ENCODE measurements at places on chromosomes 5 and 9.
A peak's percentile ranks its signal among the peaks of the same experiment; 100 is the strongest.

DNA sequence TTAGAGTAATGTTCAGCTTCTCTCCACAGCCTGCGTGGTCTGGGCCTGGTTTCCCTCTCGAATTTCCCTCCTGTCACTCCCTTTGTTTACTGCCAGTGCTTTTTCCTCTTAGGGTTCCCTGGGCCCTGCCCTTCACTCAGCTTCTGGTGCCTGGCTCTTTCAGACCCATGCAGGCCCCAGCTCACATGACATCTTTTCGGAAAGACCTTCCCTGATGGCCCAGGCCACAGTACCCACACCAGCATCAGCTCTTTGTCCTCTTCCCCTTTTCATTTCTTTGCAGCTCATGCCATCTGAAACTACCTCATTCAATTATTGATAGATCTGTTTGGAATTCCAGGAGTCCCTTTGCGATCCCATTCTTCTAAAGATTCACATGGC lies 68.1 kb upstream of the ABL1 start:
- no peak for DNase-seq

GRCh38 chr5:153470736-153471135 lies 19.7 kb upstream of the GRIA1 start:
- DNase-seq: peak; percentile 44

- DNase-seq: no peak
Measured at GRCh38 chr5:11611011-11611410, 293.2 kb downstream of the CTNND2 start.

- no peak for DNase-seq
Measured at GRCh38 chr5:143061161-143061945, 291.2 kb downstream of the ARHGAP26 start.

DNA sequence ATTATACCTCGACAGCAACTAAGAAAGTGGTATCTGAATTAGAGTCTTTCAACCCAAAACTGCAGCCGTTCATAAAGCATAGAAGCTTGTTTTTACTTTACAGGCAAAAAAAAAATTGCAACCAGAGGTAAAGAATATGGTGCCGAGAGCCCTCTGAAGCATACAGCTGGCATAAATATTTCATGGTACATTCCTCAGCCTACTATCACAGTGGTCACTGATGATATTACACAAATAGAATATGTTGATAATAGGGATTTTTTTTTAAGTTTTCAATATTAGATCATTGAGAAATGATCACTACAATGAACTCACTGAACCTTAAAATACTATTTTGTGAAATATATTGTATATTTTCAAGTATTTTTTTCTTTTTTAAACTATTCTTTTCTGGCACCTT lies 6.2 kb upstream of the SMC2 start:
- no peak for DNase-seq

DNA sequence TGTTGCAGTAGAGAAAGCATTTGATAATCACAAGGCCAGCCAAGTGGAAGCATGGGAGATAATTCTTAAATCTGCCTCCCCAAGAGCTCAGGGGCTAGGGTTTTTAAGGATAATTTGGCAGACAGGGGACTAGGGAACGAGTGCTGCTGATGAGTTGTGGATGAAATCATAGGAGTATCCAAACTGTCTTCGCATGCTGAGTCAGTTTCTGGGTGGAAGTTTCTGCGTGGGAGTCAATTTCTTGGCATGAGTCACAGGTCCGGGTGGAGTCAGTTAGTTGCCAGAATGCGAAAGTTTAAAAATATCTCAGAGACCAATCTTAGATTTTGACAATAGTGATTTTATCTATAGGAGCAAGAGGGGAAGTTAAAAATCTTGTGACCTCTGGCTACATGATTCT lies 112.6 kb downstream of the TMC1 start:
- DNase-seq: no peak

DNA sequence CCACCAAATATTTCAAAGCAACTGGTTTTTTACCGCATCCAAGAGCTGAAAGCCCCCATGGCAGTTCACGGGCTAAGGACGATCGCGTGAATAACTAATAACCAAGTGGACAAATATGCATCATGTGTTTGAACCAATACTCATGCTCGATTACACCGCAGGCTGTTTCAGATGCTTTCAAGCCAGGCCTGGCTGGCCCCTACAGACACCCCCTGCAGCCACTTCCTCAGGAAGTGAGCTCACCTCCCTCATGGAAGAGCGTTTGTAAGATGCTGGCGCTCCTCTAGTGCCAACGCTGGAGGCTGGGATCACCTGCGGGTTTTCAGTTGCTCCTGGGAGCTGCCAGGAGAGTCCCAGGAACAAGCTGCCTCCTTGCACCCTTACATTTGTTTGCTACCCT lies 53.9 kb upstream of the PTCH1 start:
- peak; percentile 89 for DNase-seq

DNA sequence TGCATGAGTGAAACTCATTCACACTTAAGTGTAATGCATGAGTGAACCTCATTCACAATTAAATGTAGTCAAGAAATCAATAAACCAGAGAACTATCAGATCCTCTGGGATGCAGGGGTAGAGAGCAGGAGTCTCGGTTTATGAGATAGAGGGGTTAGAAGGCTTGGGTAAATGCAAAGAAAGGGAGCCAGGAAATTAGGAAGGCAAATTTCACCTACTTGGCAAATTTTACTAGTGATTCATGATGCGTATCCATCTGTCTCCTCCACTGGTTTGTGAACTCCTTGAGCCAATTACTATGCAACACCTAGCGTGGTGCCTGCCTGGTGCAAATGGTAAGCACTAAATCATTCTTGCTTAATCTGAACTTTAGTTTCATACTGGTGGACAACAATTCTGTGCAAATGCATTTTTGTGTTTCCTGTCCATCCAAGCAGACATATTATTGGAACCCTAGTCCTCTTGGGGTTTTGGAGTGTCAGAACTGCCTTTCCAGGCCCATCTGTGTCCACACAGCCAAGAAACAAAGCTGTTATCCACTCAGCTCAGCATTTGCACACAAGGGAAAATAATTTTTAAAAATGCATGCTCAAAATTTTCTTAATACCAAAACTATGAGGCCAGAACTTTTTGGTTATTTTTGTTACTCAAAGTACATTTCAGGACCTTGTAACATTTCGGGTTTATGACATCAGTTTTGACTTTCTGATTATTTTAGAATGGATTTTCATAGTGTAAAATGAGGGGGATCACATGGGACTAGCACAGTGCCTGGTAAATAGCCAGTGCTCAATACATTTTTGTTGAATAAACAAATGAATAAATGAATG lies 5.2 kb downstream of the HAPLN1 start:
- peak; percentile 44 for DNase-seq

- DNase-seq: no peak
Measured at GRCh38 chr5:156394642-156395305, 67.8 kb downstream of the SGCD start.

- DNase-seq: no peak
Measured at GRCh38 chr9:125137200-125137599, 6.1 kb downstream of the SCAI start.

DNA sequence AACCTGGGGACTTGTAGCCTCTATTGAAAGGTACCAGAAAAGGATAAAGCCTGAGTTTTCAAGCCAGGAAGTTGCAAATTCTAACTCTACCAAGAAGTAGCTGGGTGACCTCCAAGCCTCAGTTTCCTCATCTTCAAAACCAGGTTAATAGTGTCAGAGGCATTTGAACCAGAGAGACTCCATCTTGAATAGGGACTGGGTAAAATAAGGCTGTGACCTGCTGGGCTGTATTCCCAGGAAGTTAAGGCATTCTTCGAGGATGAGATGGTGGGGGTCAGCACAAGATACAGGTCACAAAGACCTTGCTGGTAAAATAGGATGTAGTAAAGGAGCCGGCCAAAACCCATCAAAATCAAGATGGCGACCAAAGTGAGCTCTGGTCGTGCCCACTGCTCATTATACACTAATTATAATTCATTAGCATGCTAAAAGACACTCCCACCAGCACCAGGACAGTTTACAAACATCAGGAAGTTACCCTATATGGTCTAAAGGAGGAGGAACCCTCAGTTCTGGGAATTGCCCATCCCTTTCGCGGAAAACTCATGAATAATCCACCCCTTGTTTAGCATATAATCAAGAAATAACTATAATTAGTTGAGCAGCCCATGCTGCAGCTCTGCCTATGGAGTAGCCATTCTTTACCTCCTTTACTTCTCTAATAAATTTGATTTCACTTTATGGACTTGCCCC lies 3.8 kb upstream of the SERINC5 start:
- no peak for DNase-seq

DNA sequence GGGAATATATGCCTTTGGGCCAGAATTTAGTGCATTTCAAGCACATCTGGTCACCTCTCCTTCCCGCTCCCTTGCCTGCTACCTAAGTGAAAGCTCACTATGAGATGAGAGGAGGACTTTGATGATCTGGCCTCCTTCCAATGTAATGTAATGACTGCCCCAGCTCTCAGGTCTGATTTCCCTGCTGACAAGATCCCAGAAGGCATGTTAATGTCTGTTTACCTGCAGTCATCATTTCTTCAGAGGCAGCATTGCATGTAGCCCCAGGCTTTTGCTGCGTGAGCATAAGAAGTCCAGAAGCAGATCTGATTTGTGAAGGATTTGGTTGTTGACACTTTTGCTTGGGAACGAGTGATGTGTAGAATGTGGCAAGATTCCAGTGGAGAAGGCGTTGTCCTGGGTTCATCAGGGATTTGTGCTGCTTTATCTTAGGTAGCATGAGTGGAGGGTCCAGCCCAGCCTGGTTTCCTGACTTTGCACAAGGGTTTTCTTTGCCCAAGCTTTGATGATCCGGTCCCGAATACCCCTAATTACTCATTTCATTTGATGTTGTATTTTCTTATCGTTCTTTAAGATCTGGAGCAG lies 192.7 kb downstream of the GOLPH3 start:
- peak; percentile 61 for DNase-seq

DNA sequence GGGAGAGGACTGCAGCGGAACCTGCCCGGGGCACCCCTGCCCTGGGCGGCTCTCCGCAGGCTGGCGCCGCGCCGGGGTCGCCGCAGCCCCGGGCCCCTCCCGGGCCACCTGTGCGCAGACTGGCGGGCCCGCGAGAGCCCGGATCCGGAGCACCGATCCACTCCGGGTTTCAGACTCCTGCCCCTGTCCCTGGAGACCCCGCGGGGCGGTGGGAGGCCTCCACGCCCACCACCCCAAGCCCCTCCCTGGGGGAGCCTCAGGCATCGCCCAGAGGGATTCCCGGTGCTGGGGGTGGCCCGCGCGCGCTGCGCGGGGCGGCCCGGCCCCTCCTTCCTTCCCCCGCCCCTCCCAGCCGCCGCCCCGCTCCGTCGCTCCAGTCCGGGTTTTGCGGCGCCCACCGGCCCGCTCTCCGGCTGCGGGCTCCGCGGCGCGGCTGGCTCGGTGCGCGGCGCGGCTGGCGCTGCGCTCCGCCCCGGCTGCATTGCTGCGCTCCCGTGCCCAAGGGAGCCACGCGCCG lies at the start of gene UNC5A:
Gene UNC5A (plus strand): TSS at position 479 of the 517 bp plus-strand sequence. CDS start 192 bp downstream, outside the sequence.
- peak; percentile 73 for DNase-seq

GRCh38 chr9:98570663-98571440 lies 137.9 kb downstream of the GABBR2 start:
- peak; percentile 72 for DNase-seq

- DNase-seq: no peak
Measured at GRCh38 chr5:178323541-178323865, 90.9 kb upstream of the PHYKPL start.

GRCh38 chr5:34722183-34722582 lies 66.1 kb downstream of the RAI14 start:
- DNase-seq: no peak

DNA sequence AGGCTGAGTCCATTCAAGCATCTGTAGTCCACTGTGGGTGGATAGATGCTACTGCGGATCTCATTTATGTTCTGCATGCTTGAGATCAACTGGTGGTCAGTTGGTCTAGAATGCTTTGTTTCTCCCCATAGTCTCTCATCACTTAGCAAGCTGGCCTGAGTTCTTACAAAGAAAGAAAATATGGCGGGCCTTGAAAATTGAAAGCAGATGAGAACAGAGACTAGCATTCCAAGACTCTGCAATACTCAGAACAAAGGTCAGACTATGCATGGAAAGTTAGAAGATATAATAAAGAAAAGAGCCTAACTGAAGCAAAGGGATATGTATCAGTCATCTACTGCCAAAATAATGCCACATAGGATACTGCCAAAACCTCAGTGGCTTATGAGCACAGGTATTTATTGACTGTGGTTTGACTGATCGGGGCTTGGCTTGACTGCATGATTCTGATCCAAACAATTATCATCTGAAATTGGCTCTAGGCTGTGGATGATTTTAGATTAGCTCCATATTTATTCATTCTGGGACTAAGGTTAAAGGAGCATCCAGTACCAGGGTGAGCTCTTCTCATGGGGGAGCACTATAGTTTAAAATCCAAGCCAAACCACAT lies 258.9 kb downstream of the TAF11L14 start:
- DNase-seq: no peak

DNA sequence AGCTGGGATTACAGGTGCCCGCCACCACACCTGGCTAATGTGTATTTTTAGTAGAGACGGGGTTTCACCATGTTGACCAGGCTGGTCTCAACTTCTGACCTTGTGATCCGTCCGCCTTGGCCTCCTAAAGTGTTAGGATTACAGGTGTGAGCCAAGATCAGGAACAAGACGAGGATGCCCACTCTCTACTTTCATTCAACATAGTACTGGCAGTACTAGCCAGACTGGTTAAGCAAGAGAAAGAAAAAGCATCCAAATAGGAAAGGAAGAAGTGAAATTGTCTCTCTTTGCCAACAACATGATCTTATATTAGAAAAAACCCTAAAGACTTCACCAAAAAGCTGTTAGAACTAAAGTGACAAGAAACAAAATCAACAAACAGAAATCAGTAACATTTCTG lies 7.4 kb upstream of the ENDOG start:
- DNase-seq: no peak

DNA sequence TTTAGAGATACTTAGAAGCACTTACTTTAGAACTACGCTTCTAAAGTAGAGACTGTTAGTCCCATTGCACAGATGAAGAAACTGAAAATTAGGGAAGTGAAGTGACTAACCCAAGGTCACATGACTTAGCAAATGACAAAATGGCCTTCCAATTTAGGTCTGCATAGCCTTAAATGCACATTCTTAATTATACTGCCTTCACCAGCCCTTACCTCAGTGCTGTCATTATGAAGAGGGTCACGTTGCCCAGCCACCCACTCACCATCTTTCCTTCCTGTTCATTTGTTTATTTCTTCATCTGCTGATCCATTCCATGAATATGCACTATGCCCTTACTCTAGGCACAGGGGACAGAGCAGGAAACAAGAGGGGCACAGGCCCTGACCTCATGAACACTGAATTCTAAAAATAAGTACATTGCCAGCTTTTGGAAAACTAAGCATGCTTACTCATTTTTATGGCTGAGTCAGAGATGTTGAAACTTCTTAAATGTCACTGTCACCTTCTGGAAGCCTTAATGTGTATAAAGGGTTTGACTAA lies 8.6 kb downstream of the HAVCR2 start:
- no peak for DNase-seq

GRCh38 chr5:169650701-169651331 lies 13.7 kb downstream of the DOCK2 start:
- no peak for DNase-seq

DNA sequence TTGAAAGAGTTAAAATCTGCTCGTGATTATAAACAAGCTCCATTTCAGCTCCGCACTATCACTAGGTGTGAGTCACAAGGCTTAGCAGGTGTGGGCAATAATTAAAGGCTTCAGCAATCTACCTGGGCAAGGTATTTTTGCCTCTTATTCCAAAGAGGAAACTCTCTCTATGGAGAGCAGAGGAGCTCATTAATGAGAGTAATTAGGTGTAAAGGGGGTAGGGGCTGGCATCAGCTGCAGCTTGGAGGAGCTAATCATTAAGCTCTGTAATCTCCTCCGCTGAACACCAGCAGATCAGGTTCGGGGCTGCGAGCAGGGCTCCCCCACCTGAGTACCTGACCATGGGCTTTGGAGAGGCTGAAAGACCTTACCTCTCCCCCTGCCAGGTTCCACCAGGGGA lies 129.2 kb downstream of the CRB2 start:
- DNase-seq: peak; percentile 25
